ENCODE measurements at places on chromosomes 7 and 10.

GRCh38 chr10:58152673-58153263, 114.9 kb downstream of the IPMK start:
- DNase-seq, result no peak

GRCh38 chr10:118768041-118768919, 13.5 kb upstream of the CACUL1 start:
- no peak for DNase-seq

DNA sequence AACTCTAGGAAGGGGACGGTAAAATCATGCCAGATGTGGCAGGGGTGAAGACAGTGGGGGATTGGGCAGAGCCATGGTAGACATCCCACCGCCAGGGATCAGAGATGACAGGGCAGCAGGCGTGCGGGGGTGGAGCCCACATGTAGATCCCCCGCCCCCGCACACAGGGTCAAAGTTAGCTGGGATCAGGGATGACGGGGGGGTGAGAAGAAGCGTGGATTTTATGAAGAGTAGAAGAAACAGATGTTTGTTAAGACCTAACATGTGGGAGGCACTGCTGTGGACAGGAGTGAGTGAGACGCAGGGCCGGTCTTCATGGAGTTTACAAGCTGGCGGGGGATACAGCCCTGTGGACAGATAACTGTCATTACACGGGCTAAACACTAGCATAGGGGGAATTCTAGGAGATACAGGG, 154.0 kb upstream of the KLF14 start:
- no peak for DNase-seq

- no peak for DNase-seq
These were observed 67.0 kb upstream of the INPP5A start for GRCh38 chr10:132470410-132471124.

DNA sequence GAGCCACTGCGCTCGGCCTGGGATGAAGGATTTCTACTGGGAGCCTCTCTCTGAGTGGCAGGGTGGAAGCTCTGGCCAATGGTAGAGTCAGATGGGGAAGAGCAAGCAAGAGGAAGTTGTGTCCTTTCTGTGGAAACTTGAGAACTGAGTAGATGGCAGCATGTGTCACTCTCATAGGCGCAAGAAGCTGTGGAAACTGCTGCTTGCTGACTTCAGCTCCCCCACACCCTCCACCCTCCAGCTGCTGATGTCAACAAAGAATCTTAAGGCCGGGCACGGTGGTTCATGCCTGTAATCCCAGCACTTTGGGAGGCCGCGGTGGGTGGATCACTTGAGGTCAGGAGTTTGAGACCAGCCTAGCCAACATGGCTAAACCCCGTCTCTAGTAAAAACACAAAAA, 39.8 kb upstream of the SRGN start:
- DNase-seq, result no peak

- no peak for DNase-seq
These were observed 217.1 kb downstream of the CAMK1D start for GRCh38 chr10:12566161-12567115.

GRCh38 chr7:152486968-152487367, 51.2 kb upstream of the KMT2C start:
- no peak for DNase-seq

GRCh38 chr7:41738806-41739205, 35.9 kb upstream of the INHBA start:
- no peak for DNase-seq

GRCh38 chr7:146235195-146235594, 118.6 kb downstream of the CNTNAP2 start:
- DNase-seq, result no peak

GRCh38 chr10:51910189-51910588, 210.8 kb upstream of the CSTF2T start:
- DNase-seq, result no peak

DNA sequence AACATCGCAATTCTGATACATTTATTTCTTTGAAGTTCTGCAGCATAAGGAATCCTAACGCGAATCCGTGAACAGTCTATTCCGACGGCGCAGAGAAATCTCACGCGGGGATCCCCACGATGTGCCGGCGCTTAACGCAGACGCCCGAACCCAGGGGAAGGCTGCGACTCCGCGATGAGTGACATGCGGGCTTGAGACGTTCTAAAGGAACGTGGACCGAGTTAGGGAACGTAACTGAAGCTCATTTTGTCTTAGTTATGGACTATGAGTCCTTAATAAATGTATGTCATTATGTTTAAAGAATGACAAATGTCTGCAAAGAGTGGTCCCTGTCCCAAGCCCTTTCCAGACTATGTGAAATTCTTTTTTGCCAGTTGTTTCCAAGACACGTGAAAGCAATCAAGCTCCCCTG, 995 bp upstream of the PARD3 start:
- DNase-seq, result no peak

DNA sequence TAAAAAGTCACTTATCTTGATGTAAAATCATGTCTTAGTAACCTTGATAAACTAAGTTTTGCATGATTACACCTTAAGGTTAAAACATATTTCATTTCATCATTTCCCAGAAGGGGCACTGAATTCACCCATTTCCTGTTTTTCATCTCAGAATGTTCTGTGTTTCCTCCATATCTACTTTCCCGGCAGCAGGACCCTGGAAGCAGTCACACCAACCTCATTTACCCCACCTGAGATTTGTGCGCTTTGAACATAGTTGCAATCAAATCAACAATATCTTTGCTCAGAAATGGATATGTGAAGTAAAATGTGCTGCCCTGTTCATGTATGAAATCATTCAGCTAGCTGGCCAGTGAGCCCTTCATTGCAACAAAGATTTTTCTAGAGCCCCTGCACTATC, 46.8 kb downstream of the IKZF1 start:
- no peak for DNase-seq

GRCh38 chr7:35817930-35818329, 17.1 kb downstream of the SEPTIN7 start:
- DNase-seq, result no peak

DNA sequence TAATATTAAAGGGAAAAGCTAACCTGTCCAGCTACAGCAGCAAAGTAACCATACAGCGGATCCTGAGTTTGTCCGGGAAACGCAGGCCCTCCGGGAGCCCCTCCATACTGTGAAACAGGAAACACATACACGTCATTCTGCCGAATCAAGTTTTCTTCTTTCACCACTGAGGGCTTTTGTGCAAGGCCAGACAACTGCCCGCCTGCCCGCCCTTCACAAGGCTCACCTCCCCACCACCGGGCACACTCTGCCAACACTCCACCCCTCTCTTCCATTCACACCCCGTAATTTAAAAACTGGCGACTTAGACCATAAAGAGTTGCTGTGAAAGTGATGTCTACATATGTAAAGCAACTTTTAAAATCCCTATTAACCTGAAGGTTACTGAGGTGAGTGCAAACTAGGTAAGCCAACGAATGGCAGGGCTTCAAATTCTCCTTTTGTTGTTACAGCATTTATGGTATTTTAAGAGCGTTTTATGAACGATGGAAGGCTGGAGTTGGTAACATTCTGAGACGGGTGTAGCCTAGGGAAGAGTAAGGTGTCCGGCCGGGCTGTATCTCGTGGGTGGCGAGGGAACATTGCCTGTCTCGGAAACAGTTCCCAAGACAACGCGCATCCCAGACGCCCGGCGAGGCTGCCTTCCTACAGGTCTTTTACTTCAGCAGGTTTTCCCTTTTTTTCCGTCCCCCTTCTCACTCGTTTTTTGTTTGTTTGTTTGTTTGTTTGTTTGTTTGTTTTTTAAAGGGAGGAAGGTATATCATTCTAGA, 817 bp downstream of the SRI start:
- DNase-seq, result no peak

- DNase-seq, result no peak
These were observed 16.3 kb upstream of the ECHDC3 start for GRCh38 chr10:11725912-11726311.

DNA sequence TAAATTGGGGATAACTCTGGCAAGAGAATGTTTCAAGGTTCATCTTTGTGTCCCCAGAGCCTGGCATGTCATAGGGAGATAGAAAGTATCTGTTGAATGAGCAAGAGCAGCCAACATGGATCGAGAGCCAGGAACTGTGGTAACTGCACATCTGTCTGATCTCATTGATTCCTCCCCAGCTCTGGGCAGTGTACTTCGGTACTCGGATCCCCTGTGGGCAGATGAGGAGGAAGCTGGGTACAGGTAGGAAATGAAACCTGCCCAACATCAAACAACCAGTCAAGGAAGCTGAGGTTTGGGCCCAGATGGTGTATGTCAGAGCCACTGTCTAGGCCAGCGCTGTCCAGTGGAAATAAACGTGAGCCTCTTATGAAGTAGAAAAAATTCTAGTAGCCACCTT, 76.4 kb downstream of the GRK5 start:
- DNase-seq, result no peak

DNA sequence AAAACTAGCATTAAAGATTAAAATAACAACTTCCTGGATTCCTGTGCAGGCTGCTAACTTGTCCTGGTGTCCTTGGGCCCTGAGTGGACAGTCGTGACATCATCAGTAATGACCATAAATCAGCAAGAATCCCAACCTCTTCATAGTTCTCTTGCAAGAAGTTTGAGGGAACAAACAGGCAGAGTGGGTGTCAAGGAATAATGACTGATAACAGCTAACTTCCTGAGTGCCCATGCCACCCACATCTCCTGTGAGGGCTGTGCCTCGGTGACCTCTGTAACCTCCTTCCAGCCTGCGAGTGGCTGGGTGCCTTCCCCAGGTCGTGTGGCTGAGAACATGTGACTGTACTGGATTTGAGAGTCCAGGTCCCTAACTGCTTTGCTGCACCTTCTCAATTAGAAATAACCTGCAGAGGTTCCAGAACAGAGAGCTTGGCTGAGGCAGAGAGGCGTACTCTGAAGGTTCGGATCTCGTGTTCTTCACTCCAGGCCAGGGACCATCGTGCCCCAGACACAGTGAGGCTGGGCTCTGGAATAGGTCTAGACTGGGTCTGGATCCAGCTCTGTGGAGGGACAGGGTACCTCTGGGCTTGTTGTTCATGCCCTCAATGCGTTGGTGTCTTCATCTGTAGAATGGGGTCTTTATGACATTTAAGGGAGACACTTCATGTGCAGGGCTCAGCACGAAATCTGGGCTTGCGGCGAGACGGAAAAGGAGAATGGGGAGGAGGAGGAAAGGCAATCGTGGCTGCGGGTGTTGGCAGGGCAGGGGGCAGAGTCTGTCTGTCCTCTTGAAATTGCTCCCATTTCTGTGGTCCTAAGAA, 313.1 kb upstream of the ZNF32 start:
- DNase-seq, result no peak

DNA sequence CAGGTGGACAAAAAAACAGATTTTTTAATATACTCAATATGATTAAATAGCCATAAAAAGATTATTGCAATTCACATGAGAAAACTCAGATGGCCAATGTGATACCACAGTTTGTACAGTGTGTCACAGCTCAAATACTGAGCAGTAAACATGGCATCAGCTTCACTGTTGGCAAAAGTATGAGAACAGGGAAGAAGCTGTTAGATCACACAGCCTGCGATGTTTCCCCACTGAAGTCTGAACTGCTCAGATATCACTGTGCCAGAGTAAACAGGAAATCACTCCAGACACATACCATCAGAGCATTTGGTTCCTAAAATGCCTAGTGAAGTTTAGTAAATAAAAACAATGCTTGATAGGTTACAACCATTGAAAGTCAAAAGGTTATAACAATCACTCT, 347.8 kb downstream of the ETV1 start:
- DNase-seq, result no peak

DNA sequence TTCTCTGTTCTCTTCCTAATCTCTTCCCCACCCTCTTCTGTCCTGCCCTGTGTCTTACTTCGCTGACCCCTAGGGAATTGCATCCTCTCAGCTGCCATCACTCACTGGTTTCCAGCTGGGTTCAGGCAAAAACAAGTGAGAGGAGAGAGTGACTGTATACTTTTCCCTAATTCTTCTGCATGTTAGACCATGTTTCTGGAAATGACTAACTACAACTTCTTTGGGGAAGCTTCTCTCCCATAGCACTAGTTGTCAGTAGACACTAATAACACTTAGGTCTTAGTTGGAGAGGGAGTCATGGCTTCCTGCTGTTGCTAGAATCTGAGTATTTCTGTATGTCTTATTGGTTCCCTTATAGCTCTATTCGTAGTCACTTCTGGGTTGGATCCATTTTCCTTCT, 299.0 kb upstream of the FZD1 start:
- DNase-seq, result no peak

DNA sequence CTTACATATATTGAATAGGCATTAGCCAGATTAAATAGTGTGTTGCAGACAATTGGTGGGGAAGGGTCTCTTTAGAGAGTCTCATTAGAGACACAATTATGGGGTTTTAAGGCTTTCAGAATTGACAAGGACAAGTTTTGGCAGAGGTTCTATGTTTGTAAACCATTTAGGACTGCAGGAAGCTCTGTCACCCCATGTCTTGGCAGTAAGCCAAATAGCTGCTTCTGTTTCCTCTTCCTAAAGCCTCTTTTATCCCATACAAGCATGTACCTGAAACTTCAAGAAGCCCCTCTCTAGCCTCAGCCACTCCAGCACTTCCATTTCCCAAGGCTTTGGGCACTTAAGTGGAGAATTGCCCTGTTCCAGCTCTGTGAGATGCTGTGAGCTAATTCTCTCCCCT, 21.8 kb upstream of the LRRC4 start:
- DNase-seq, result no peak

GRCh38 chr10:97811958-97812357, 37.7 kb upstream of the GOLGA7B start:
- no peak for DNase-seq

DNA sequence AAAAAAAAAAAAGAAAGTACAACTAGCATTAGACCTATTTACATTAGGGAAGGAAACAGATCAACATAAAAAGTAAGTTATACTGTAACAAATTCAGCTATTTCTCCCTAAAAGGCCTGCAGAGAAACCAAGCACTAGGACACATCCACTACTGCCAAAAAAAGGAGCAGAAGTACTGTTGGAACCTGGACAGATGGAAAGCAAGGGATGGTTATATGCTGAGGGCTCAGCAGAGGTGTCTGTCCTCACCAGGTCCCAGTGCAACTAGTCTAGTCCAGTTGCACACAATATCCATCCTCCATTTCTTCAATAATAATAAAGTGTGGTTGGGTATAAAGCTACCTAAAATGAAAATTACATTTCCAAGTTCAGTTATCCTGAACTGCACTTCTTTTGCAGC, 103.2 kb upstream of the IFRD1 start:
- no peak for DNase-seq

DNA sequence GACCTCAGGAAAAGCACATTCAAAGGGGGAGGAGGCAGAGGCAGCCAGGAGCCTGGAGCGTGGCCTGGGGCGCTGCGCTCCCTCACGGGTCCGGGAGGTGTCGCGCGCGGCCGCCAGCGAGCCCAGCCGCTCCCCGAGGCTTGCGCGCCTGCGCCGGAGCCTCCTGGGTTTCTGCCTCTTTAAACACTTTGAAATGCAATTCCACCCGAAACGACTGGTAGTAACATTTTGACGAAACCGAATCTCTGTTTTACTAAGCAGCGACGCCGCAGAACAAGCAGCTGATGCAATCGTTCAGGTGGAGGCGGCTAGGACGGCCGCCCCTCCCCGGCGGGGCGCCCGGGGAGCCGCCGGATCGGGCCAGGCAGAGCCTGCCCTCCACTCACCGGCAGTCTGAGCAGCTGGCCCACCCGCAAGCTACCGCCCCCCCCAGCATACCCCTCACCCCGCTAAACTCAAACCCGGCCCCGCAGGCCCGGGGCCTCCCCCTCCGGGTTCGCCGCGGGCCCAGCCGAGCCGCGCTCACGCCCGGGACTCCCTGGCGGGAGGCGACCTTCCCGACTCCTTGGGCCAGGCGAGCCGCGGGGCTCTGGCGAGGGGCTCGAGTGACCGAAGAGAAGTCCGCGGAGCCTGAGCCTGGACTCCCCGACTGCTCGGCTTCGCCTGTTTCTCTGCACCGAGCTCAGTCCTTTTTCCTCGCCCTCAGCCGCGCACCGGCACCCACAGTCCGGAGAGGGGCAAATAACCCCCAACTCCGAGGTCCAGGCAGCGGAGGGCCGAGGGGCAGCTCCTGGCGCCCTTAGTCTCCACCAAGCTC, 3.2 kb downstream of the MKX start:
- peak; percentile 62 for DNase-seq
